ENCODE measurements at places on chromosomes 13 and 19. TPM values are rescaled to one million over a fixed set of nuclear protein-coding genes. Genes with fewer than 3 reads are reported as not detected.
A peak's percentile ranks its signal among the peaks of the same experiment; 100 is the strongest.

The ZNF99 gene
- not detected for total RNA-seq

The SHANK1 gene
- total RNA-seq, result 3.6 TPM

The PLVAP gene
- not detected for total RNA-seq

The SLC17A7 gene
- total RNA-seq, result not detected

The ZNF729 gene
- total RNA-seq, result not detected

The CDADC1 gene
- 6.1 TPM for total RNA-seq

The NALCN gene
- not detected for total RNA-seq

The IRGC gene
- not detected for total RNA-seq

The CD320 gene
- total RNA-seq, result 99.8 TPM

The GARIN5A gene
- 1.2 TPM for total RNA-seq

The WTIP gene
- total RNA-seq, result 82.3 TPM

DNA sequence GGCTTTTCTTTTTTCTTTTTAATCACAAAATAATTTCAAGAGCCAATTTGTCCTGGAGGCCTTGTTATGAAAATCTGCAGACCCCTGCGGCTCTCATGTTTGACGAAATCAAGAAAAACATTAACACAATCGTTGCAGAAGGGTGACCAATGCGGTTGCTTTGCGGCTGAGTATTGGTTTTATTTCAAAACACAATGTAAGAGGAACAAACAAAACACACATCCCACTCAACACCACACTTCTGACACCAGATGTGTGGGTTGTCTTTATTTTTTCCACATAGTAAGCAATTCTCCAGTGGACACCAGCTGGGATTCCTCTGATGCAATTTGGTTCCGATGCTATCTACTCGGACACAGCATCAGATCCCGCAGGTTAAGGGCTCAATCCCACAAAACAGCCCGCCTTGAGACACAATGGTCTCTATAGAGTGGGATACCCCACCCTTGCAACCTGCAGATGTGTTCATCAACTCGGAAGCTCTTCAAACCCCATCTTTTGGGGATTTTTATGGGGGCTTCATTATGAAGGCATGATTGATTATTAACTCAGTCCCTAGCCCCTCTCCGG is 21.9 kb upstream of the CCDC124 start:
- no peak for DNase-seq

- no peak for DNase-seq
Observed at GRCh38 chr19:50628551-50628950, 11.1 kb downstream of the SYT3 start.

DNA sequence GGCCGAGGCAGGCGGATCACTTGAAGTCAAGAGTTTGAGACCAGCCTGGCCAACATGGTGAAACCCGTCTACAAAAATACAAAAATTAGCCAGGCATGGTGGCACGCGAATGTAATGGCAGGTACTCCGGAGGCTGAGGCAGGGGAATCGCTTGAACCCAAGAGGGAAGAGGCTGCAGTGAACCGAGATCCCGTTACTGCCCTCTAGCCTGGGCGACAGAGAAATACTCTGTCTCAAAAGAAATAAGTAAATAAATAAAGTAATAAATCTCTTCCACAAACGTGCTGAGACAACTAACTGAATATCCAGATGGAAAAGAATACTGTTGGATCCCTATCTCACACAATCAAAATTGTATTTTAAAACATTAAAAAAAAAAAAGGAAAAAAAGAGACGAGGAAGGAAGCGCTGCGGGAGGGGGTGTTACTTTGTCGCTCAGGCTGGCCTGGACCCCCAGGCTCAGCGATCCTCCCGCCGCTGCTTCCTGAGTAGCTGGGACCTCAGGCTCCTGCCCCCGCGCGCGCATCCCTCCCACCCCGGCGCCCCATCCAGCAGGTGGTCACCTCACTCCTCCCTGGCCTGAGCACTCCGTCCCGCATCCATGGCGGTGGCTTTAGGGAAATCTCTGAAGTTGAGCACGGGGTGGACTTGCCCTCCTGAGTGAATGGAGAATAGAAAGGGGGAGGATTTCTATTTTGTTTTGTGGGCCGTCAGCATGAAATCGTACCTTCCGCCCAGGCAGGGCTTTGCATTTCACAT is 628 bp upstream of the ZNF813 start:
- no peak for DNase-seq

DNA sequence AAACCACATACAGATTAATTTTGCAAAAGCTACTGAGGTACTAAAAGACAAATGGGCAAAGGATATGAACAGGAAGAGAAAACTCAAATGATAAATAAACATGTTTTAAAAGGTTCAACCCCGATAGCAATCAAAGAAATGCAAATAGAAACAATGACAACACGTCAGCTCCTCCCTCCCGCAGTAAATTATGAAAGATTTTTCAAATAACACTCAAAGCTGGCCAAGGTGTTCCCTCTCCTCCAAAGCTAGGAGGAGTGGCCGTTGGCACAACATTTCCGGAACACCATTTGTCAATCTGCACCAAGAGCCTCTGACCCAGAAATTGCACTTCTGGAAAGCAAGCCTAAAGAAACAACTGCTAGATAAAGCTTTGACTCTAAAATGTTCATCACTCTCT is 28.3 kb downstream of the INSR start:
- no peak for DNase-seq

DNA sequence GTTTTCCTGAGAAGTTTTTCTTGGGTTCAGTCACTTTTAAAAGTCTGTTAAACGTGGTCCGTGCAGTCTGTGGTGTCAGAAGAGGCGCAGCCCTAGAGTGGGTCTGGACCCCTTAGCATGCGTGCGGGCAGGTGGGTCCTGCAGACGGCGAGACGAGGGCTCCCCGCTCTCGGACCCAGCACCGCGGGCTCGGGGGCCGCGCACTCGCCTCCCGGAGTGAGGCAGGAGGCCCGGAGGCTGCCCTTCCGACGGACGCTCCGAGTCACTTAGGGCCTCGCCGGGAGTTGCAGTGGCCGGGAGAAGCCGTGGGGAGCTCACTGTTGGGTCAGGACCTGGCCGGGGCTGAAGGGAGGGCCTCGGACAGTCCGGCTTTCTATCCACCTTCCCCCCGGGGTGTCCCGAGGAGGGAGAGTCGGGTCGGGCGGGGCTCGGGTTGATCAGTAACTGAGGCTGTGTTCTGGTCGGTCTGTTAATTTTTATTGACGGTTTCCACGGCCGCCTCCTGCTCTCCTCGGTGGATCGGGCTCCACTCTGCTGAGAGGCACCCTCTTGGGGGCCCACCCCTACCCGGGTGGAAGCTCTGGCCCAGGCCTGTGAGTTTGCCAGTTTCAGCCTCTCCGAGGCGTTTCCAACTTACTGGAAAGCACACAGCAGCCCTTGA is 1.3 kb downstream of the PTBP1 start:
- no peak for DNase-seq

DNA sequence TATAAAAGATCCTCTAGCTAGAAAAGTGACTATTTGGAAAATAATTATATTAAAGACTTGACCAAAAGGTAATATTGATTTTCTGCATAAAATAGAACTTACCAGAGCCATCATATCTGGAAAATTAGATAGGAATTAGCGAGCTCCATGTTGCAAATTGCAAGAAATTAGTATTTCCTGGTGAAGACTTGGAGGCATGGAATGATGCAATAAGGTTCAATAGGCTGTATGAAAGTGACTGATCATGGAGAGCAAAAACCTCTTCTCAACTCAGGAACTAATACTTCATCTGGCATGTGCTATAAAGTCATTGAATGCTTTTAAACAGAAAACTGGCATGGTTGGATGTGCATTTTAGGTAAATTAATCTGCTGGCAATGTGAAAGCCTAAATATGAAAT is 66.3 kb upstream of the UFM1 start:
- DNase-seq, result no peak

GRCh38 chr13:110263888-110264287 is 43.1 kb downstream of the COL4A1 start:
- no peak for DNase-seq

GRCh38 chr19:17510220-17510993 is 1.0 kb upstream of the PGLS start:
- DNase-seq, result no peak

GRCh38 chr13:71382285-71382684 is 484.7 kb downstream of the DACH1 start:
- no peak for DNase-seq

DNA sequence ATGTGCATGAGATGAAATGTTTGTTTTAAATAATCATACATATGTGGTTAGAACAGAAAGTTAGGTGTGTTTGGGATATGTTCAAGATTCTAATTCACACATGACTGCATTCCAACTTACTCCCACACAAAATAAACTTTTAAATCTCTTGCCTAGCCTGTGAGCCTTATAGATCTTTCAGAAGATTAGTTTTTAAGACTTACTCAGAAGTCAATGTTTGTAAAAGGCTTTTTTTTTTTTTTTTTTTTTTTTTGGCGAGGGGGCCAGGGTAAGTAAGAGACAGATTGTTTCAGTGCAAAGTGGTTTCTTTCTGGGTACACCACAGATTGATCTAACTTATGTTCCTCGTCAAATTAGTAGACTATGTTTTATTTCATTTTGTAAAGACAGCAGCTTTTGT is 39.1 kb downstream of the GPR180 start:
- no peak for DNase-seq

- DNase-seq, result no peak
Observed at GRCh38 chr19:38515896-38516295, 82.4 kb downstream of the RYR1 start.

DNA sequence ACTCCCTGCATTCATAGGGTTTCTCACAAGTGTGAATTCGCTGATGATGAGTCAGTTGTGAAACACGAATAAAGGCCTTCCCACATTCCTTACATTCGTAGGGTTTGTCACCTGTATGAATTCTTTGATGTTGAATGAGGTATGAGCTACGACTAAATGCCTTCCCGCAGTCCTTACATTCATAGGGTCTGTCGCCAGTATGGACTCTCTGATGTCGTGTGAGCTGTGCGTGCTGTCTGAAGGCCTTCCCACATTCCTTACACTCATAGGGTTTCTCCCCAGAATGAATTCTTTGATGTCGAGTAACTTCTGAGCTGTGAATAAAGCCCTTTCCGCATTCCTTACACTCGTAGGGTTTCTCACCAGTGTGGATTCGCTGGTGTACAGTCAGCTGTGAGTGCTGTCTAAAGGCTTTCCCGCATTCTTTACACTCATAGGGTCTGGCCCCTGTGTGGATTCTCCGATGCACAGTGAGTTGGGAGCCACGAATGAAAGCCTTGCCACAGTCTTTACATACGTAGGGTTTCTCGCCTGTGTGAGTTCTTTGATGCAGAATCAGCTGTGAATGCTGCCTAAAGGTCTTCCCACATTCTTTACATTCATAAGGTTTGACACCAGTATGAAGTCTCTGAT is 30.5 kb upstream of the COX7A1 start:
- no peak for DNase-seq

- peak; percentile 55 for DNase-seq
Observed at GRCh38 chr13:47426126-47426849, 529.4 kb upstream of the HTR2A start.

GRCh38 chr13:76129305-76130000 is 493.3 kb downstream of the LMO7 start:
- no peak for DNase-seq

DNA sequence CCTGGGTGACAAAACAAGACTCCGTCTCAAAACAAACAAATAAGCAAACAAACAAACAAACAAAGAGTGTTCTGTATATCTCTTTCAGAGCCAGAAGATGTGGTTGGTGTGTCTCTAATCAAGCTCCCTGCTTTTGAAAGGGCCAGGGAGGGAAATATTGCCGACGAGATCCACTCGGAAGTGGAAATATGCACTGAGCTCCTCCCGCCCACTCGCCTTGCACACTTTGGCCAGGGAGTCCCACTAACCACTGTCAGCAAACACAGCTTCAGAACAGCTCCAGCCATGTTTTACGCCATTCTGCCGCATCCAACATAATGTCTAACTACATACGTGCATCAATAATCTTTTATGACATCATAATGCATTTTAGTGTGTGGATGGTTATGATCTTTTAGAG is 155.5 kb upstream of the VSTM2B start:
- DNase-seq, result no peak

DNA sequence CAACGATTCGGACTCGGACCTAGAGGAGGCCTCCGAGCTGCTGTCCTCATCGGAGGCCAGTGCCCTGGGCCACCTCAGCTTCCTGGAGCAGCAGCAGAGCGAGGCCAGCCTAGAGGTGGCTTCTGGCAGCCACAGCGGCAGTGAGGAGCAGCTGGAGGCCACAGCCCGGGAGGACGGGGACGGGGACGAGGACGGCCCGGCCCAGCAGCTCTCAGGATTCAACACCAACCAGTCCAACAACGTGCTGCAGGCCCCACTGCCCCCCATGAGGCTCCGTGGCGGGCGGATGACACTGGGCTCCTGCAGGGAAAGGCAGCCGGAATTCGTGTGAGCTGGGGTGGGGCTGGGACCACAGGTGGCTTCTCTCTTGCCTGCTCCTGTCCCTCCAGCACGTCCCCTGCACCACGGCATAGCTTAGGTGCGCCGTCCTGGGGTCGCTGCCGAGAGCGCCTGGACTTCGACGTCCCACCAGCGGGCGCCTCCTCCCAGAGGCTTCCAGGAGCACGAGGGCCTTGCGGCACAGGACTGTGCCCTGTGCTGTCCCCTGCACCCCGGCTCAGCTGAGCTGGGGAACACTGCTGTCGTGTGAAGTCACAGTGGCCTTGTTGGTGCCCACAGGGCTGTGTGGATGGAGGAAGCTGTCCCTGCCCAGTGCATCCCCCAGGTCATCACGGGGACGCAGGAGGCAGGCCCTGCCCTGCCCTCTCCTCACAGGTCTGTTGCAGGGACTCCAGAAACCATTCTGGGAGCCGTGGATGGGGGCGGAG is 9.3 kb downstream of the POLR2E start:
- no peak for DNase-seq

GRCh38 chr19:10390652-10391286 is 10.4 kb upstream of the TYK2 start:
- peak; percentile 64 for DNase-seq

GRCh38 chr19:1468821-1469254 is 10.2 kb downstream of the C19orf25 start:
- no peak for DNase-seq

- no peak for DNase-seq
Observed at GRCh38 chr13:112448621-112449544, 72.7 kb downstream of the SPACA7 start.

DNA sequence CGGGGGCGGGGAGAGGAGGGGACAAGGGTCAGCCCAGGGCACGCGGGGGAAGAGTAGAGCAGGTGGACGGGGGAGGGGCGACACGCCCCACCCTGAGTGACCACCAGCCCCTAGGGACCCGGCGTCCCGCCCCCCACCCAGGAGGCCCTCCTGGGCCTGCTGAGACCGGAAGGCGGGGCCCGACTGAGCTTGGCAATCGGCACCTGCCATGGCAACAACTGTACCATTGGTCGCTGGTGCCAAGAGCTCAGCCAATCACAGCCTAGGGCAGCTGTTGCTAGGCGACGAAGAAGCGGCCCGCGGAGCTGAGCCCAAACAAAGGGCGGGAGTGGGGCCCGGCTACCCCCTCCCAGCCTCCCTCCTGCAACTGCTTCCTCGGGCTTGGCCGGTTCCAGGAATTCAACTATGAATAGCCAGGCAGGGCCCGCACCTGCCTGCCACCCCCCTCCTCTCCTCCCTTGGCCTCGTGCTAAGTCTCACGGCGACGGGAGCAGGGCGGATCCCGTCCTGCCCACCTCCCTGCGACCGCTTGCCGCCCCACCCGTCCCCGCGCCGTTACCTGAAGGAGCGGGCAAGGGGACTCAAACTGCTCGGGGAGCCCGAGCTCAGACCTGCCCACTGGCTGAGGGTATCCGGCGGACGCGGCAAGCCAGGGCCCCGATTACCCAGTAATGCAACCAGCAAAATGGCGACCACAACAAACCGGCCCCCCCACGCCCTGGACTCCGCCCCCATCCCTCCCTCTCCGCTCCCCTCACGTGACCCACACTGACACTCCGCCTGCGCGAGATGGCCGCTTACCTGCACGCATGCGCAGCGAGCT is at the start of gene DYRK1B:
Gene DYRK1B, minus strand, starts transcription at position 699 of the 823 bp plus-strand sequence. CDS start 2,295 bp downstream, outside the sequence.
- peak; percentile 31 for DNase-seq
